Activated T-helper 1 cell treated with anti-CD3 and anti-CD28 coated beads, Interleukin-2, amount 50 U/mL, for 16 hours (primary cell): ENCODE measurements at places on chromosomes 2 and 18.

- no peak for DNase-seq
These were observed 909 bp downstream of the ATP6V1C2 start for GRCh38 chr2:10722252-10722825.

GRCh38 chr2:178553047-178553446 is 72.8 kb downstream of the PLEKHA3 start:
- no peak for DNase-seq

GRCh38 chr18:63074981-63075404 is 244.6 kb downstream of the BCL2 start:
- DNase-seq: no peak

- DNase-seq: no peak
These were observed 82.8 kb upstream of the RPL31 start for GRCh38 chr2:100919316-100919715.

DNA sequence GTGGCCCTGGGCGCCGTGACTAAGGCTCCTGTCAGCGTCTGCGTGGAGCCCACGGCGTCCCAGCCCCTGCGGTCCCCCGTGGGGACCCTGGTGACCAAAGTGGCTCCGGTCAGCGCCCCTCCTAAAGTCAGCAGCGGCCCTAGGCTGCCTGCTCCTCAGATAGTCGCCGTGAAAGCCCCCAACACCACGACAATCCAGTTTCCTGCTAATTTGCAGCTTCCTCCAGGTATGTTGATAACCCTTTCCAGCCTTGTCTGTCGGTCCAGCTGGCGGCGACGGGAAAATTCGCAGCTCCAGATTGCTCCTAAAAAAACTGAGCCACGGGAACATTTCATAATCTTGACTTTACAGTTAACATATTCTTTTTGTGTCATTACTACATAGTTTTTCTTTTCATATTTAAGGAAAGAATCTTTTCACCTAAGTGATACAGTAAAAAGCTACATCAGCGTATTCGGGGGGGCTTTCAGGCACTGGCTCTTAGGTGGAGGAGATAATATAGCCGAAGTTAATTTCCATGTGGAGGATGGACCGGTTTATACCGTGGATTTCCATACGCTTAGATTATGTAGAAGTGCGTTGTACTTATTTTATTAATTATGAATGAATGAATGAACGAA is 916 bp downstream of the TAF4B start:
- no peak for DNase-seq

DNA sequence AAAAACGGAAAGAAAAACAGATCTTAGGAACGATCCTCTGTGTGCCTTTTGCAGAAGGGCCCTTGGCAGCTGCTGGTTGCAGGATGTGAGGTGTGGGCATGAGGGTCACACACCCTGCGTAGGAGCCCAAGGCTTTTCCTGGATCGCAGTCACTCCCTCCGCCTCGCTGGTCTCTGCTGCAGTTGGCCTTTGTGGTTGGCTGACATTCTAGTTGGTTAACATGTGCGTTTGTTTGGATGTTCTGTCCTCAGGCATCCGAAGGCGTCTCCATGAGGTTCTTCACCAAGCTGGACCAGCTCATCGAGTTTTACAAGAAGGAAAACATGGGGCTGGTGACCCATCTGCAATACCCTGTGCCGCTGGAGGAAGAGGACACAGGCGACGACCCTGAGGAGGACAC is 61.7 kb downstream of the INPP5D start:
- no peak for DNase-seq

DNA sequence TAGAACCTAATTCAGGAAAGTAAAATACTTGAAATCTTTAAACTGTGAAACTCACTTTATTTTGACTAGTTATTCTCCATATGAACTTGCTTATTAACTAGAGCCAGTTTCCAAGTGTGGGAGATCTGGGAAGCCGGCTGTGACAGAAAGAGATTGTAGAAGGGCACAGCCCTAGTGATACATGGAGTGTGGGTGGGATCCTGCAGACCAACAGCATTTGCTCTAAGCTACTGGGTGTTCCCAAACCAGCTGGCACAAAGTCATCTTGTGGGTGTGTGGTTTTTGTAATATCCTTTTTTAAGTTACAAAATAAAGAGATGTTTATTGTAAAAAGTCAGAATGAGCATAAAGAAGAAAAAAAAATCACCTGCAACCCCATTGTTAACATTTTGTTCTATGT is 3.4 kb downstream of the DUSP19 start:
- no peak for DNase-seq

DNA sequence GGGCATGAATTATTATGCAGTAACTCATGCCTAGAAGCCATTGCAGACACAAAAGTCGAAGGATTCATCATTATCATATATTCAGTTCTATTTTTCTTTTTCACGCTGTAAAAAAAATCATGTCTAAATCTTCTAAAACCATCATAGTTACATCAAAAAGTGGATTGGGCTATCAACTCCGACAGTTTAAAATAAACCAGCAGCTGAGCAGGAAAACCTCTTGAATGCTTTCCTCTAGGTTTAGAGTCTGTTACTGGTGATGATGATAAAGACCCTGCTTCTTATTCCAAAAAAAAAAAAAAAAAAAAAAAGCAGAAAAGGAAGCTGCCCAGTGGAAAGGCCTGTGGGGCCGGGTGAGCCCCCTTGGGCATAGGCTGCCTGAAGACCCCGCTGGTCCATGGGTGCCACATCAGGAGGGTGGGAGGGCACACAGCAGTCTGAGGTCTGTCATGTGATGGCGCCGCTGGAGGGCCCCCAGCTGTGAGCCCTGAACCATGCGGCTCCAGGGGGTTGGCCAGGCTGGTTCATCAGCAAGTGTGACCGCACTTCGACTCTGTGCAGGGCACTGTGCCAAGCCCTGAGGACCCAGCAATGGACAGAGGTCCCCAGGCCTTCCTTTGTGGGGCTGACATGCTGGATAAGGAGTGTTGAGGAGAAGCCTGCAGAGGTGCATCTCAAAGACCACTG is 199.6 kb downstream of the EIPR1 start:
- no peak for DNase-seq

DNA sequence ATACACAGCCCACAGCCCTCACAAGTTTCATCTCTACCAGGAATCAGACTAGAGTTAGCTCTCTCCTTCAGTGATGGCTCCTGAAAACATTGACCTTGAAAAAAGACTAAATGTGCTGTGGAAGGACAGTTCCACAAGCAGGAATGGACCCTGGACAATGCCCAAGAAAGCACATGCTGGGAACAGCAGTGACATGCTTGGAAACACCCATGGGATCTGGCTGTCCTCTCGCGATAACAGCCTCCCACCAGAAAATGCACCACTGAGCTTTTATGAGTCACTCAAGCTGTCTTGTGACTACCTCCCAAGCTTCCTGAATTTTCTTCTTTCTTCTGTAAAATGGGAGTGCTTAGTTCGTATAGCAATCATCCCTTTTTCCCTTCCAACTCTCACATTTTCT is 269.2 kb downstream of the LRATD1 start:
- no peak for DNase-seq

- DNase-seq: no peak
These were observed at the start of gene COLEC12 for GRCh38 chr18:500632-501405. Gene COLEC12 (minus strand): TSS chr18:500701. CDS start chr18:500514, 187 bp downstream.

DNA sequence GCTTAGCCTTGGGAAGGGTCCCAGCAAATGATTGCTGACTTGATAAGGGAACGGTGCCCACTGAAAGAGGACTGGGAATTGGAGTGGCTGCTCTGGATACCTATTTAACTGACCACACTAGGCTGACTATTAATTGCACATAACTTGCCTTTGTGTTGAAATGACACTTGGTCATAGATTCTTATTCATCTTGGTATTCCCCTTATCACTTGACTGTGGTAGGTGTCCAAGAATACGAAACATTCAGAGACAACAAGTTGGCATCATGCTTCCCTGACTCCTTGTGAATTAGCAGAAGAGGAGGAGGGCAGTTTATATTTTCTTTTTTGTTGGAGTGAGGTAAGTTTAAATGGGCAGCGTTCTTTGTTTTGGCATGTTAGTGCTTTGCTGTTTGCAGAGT is 13.4 kb downstream of the FMNL2 start:
- no peak for DNase-seq

GRCh38 chr2:216683846-216684245 is 11.5 kb downstream of the IGFBP5 start:
- DNase-seq: no peak

DNA sequence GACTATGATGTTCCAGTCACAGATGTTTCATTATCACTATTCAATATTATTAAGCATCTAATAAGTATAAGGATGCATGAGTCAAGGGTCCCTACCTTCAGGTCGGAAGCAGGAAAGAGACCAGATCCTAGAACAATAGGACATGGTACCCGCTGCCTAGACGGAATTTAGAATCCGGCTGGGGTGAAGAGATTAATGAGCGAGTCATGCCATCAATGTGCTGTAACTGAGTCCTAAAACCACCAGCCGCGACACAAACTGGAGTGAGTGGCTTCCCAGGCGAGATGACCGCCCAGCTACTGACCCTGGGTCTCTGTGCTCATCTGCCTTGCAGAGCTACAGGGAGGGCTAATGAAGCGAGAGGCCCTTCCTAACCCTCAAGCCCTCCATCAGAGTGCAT is 73.6 kb downstream of the DNMT3A start:
- no peak for DNase-seq
